ENCODE measurements at places on chromosomes 7 and 10. TPM values are rescaled to one million over a fixed set of nuclear protein-coding genes. Genes with fewer than 3 reads are reported as not detected.

The DNA2 gene
- total RNA-seq = 20.9 TPM

DNA sequence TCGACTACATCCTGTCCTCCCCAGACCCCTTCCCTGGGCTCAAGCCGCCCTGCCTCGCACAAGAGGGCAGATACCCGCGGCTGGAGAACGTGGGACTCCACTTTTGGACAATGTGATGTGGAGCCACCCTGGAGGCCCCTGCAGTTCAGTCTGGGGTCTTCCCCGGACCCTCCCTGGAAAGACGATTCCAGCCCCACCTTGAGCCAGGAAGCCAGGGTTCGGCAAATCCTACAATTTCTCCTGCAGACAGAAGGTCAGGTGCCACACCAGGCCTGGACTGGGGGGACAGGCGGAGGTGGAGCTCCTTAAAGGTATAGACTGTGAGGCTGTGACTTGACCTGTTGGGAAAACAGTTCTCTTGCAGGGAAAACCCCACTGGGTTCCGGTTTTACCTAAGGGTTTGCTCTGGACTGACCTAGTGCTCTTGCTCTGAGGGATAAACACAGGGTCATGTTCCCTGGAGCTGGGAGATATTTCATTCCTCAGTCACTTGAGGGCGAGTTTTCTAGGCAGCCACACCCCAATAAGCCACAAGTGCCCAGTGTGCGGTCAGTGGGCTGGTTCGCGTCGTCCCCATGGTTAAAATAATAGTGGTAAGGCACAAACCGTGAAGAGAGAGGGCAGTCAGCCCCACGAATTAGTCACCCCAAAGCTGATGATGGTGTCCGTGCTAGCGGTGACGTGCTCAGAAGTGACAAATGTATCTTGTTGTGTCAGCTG is 1.6 kb downstream of the FOXL3 start:
- no peak for DNase-seq
- no peaks in the 10 kb centered on the region for H3K4me1 ChIP-seq
- H3K4me3 ChIP-seq = no peak overlapping the region
- H3K27ac ChIP-seq = no peak overlapping the region
- H3K36me3 ChIP-seq = no peaks in the 10 kb centered on the region

DNA sequence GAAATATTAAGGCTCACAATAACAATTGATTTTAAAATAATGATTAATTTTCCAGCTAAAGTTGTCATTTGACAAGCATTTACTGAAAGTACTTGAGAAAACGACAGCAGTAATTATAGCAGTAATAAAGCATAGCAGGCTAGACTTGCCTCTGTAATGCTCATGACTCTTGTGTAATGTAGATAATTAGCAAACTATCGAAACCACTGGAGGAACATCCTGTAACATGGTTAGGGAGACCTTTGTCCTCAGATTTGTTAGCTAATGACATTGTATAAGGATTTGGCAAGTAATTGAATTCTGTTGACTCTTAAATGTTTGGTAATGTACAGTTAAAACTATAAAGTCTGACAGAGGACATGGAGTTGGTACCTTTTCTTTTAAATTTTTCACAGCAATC is 24.8 kb downstream of the ARL4A start:
- H3K36me3 ChIP-seq = no peaks in the 10 kb centered on the region
- no peaks in the 10 kb centered on the region for H3K27me3 ChIP-seq
- no peak for DNase-seq
- no peak overlapping the region for H3K4me3 ChIP-seq
- no peak overlapping the region for H3K27ac ChIP-seq
- H3K4me1 ChIP-seq = peaks cover 23% of the 10 kb centered on the region

The RPEL1 gene
- 0.10 TPM for total RNA-seq

DNA sequence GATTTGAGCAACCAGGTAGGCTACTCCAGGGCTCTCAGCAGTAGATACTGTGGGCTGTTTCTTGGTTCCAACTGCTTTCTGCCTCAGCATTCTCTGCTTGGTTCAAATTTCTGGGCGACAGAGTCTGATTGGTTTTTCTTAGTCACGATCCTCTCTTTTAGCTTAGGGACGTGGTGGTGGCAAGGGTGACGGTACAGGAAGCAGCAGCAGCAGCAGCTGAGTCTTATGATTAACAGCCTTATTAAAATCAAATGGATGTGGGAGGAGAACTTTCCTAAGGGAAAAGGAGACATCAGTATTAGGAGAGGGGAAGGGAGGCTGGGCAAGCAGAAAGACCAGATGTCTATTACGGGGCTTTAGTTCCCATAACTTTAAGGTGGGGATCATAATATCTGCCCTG is 156.5 kb upstream of the PLPP4 start:
- H3K27ac ChIP-seq = no peak overlapping the region
- no peaks in the 10 kb centered on the region for H3K4me1 ChIP-seq
- peaks cover 32% of the 10 kb centered on the region for H3K27me3 ChIP-seq

GRCh38 chr7:158544708-158545107 is 42.9 kb downstream of the PTPRN2 start:
- H3K27ac ChIP-seq = no peak overlapping the region
- H3K36me3 ChIP-seq = no peaks in the 10 kb centered on the region
- H3K4me3 ChIP-seq = no peak overlapping the region
- H3K4me1 ChIP-seq = no peaks in the 10 kb centered on the region
- H3K27me3 ChIP-seq = no peaks in the 10 kb centered on the region
- DNase-seq = no peak

- peaks cover 4% of the 10 kb centered on the region for H3K4me1 ChIP-seq
- H3K4me3 ChIP-seq = no peak overlapping the region
- no peak for DNase-seq
- no peak overlapping the region for H3K27ac ChIP-seq
- no peaks in the 10 kb centered on the region for H3K36me3 ChIP-seq
Measured at GRCh38 chr10:92569071-92569470, 4.8 kb downstream of the IDE start.

The NPSR1 gene
- total RNA-seq = not detected

DNA sequence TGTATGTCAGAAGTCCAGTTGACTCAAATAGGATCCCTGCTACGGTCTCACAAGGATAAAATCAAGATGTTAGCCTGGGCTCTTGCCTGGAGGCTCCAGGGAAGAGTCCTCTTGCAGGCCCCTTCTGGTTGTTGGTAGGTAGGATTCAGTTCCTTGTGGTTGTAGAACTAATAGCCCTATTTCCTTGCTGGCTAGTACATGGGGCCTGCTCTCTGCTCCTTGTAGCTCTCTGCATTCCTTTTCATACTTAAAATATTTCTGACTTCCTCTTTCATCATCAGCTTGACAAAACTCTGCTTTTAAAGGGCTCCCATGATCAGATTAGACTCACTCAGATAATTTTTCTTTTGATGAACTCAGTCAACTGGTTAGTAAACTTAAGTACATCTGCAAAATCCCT is 756.7 kb downstream of the GATA3 start:
- H3K27me3 ChIP-seq = no peaks in the 10 kb centered on the region
- no peak overlapping the region for H3K4me3 ChIP-seq

DNA sequence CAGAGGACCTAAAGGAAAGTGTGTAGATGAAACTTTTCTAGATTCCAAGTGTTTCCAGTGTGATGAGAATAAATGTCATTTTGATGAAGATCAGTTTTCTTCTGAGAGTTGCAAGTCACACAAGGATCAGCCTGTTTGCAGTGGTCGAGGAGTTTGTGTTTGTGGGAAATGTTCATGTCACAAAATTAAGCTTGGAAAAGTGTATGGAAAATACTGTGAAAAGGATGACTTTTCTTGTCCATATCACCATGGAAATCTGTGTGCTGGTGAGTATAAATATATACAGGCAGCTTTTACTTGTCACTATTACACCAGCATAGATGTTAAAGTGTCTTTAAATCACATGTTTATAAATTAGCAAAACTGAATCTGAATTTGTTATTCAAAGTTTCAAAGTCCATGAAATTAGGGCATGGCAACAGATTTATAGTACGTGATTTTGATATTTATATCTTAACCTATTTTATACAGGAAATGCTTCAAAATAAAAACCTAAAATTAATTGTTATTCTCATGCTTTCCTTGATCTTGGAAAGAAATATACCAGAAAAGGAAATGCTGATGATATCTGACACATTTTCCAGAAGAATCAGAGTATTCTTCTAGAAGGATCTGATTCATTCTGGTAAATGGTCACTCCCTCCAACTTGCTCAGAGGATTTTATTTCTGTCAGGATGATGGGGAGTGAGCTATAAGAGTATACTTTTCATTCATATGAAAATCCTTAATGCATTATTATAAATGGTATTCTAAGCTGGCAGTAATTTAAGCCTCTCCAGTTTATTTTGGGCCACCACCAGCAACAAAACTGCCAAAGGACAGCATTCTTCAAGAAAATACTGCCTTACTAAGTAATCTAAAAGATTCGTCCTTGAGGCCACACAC is 71.4 kb downstream of the ITGB8 start:
- H3K4me3 ChIP-seq = no peak overlapping the region
- no peaks in the 10 kb centered on the region for H3K36me3 ChIP-seq
- no peaks in the 10 kb centered on the region for H3K27me3 ChIP-seq
- no peak for DNase-seq
- no peak overlapping the region for H3K27ac ChIP-seq

The CAMK2B gene
- total RNA-seq = 0.34 TPM

GRCh38 chr7:148699782-148700629 is 1.3 kb downstream of the CUL1 start:
- no peak for DNase-seq
- H3K4me1 ChIP-seq = peaks cover 42% of the 10 kb centered on the region
- peak overlapping the region; percentile 92 for H3K27ac ChIP-seq
- H3K4me3 ChIP-seq = peak overlapping the region; percentile 67
- H3K36me3 ChIP-seq = no peaks in the 10 kb centered on the region

The C10orf53 gene
- not detected for total RNA-seq

The GRID1 gene
- 5.6 TPM for total RNA-seq

DNA sequence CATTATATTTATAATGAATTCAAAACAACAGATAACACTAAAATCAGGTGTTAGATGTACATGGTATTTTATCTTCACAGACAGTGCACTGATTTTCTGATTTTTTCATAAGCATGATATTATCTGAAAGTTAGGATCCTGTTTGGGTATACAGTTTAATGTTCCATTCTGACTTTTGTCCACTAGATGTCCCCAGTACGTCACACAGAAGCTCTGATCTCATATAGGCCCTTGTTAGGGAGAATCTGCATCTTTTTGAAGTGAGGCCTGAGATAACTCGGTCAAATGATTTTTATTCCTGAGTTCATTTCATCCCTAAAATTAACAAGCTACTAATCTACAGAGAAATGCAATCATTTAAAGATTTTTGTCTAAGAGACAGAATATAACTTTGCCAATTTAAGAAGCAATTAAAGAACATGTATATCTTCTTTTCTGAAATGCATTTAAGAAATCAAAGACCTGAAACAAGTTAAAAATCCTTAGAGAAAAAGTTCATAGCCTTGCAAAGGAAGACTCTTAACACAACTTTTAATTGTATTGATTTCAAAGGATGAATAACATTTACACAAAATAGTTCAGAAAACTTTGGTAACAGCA is 72.0 kb upstream of the TES start:
- no peaks in the 10 kb centered on the region for H3K36me3 ChIP-seq

GRCh38 chr7:51011710-51012350 is 229.1 kb upstream of the GRB10 start:
- no peaks in the 10 kb centered on the region for H3K36me3 ChIP-seq
- H3K27ac ChIP-seq = no peak overlapping the region
- DNase-seq = no peak
- no peak overlapping the region for H3K4me3 ChIP-seq
- no peaks in the 10 kb centered on the region for H3K27me3 ChIP-seq

DNA sequence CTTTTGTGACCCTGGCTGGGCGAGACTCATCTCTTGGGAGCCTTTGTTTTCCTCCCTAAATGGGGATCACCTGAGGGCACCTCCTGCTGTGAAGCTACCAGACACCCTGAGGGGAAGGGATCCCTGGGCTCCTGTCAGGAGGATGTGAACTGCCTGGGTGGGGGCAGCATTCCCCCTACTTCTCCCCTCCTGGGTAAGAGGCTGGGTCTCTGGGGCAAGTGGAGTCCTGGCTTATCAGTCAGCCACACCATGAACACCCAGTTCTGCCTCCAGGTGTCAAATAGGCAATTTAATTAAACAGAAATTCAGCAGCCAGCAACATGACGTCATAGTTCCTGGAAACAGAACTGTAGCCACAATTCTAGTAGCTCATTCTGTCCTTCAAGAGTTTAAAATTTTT is 97.7 kb upstream of the RET start:
- no peak for DNase-seq
- no peaks in the 10 kb centered on the region for H3K36me3 ChIP-seq
- H3K27me3 ChIP-seq = no peaks in the 10 kb centered on the region
- H3K4me3 ChIP-seq = no peak overlapping the region

The SFMBT2 gene
- 0.02 TPM for total RNA-seq

DNA sequence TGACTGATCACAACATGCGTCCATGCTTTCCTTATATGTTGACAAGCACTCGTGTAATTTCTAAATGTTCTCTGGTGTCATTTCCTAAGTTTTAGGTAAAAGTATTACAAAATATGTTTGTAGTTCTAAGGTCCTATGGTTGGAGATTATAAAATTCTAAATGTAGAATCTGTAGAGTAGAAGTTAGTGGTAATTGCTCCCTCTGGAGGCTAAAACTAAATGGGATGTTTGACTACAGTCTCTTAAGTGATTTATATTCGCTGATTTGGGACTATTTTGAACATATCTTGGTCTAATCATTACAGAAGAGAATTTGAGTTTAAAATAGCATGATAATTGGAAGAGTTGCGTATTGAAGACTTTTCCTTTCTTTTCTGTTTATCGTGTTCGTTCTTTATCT is 74.1 kb downstream of the ZMYND11 start:
- H3K27ac ChIP-seq = no peak overlapping the region
- H3K36me3 ChIP-seq = no peaks in the 10 kb centered on the region
- H3K27me3 ChIP-seq = no peaks in the 10 kb centered on the region

The LRRC4 gene
- total RNA-seq = not detected

- H3K27me3 ChIP-seq = no peaks in the 10 kb centered on the region
- H3K4me1 ChIP-seq = peaks cover 6% of the 10 kb centered on the region
- DNase-seq = no peak
- H3K4me3 ChIP-seq = no peak overlapping the region
Measured at GRCh38 chr7:2253021-2253420, 11.0 kb downstream of the NUDT1 start.

DNA sequence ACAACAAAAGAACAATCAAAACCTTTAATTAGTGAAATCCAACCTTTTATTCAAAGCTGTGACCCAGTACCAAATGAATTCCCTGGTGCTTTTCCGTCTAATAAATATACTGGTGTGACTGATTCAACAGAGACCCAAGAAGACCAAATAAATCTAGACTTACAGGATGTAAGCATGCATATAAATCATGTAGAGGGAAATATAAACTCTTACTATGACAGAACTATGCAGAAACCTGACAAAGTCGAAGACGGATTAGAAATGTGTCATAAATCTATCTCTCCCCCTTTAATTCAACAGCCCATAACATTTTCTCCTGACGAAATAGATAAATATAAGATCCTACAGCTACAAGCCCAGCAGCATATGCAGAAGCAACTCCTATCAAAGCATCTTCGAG is 540.6 kb upstream of the TEX47 start:
- DNase-seq = no peak
- H3K36me3 ChIP-seq = no peaks in the 10 kb centered on the region
- no peak overlapping the region for H3K27ac ChIP-seq

GRCh38 chr7:22900101-22900500 is 77.5 kb upstream of the TOMM7 start:
- DNase-seq = no peak
- no peaks in the 10 kb centered on the region for H3K27me3 ChIP-seq
- no peaks in the 10 kb centered on the region for H3K4me1 ChIP-seq

All from HCT116 (cell line).